G401 (cell line): ENCODE measurements at places on chromosomes 16 and 17. TPM values are rescaled to one million over a fixed set of nuclear protein-coding genes. Genes with fewer than 3 reads are reported as not detected.

The MYCBPAP gene
- 0.58 and 1.7 TPM in 2 replicates for total RNA-seq

The SMPD3 gene
- 0.03 and 0.18 TPM in 2 replicates for total RNA-seq

The KRTAP9-3 gene
- total RNA-seq: not detected in 2 replicates

The UBE2Z gene
- total RNA-seq: 71.2 and 71.3 TPM in 2 replicates

The TBC1D3B gene
- total RNA-seq: not detected in 2 replicates

The FOXN1 gene
- total RNA-seq: not detected in 2 replicates

The COPZ2 gene
- total RNA-seq: not detected in 2 replicates

- no peak for DNase-seq
These were observed 399.8 kb downstream of the SEC14L1 start for GRCh38 chr17:77540531-77540930.

DNA sequence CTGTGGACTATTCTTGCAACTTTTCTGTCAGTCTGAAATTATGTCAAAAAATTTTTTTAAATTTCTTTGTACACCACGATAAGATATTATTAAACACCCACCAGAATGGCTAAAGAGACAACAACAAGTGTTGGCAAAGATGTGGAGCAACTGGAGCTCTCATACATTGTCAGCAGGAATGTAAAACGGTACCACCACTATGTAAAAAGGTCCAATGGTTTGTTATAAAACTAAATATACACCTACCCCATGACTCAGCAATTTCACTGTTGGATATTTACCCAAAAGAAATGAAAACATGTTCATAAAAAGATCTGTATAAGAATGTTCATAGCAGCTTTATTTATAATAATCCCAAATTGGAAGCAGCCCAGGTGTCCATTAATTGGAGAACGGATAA is 7.2 kb downstream of the KIAA0753 start:
- DNase-seq: no peak

The IRX3 gene
- not detected in 2 replicates for total RNA-seq

DNA sequence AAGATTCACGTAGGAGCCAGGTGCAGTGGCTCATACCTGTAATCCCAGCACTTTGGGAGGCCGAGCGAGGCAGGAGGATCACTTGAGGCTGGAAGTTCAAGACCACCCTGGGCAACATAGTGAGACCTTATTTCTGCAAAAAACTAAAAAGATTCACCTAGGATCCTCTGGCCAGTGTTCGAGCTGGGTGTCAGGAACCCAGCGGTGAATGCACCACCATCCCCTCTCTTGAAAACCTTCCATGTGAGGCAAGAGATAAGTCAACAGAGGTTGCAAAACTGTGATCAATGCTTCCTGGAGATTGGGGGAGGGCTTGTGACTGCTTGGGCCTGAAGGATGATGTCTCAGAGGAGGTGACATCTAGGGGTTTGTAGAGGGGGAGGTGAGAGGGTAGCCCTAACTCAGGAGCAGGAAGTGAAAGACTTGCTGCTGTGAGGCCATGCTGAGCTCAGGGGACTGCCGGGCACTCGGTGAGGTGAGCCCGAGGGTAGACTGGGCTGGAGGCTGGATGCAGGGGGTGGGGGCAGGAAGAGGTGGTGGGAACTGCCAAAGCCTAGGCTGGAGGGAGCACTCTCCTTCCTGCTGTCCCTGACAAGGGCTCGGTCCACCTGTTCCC is 11.7 kb downstream of the GJD3 start:
- no peak for DNase-seq

- no peak for DNase-seq
These were observed 759.0 kb upstream of the SOX9 start for GRCh38 chr17:71361656-71362450.

The INCA1 gene
- total RNA-seq: 0.14 TPM in 1 of 2 replicates, not detected in the other

DNA sequence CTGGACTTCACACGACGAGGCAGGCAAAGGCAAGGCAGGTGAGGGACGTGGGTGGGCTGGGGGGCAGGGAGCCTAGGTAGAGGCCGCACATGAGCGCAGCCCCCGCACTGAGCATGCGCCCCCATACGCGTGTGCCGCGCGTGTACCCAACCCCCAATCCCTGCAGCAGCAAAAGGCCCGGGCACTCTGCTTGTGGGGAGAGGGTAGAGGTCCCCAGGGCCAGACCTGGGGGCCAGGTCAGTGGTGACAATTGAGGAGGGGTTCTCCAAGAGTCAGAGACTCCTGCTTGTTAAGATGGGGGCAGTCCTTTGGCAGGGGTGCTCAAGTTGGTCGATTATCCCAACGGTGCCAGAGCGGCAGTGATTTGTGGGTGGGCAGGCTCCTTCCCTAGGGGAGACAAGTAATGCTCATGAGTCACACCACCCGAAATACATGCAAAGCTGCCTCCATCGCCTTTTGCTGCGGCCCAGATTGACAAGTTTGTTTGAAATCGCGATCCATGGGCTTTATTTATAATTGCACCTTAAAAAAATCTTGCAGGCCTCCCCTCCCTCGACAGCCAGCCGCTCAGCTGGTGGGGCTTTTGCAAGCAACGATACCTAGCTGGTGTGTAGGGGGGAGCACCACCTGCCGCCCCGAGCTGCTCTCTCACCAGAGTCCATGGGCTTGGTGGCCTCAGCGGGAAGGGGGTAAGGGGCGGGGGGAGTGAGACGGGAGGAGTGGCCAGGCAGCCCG is 1.1 kb upstream of the GIT1 start:
- DNase-seq: peak; percentile 47

DNA sequence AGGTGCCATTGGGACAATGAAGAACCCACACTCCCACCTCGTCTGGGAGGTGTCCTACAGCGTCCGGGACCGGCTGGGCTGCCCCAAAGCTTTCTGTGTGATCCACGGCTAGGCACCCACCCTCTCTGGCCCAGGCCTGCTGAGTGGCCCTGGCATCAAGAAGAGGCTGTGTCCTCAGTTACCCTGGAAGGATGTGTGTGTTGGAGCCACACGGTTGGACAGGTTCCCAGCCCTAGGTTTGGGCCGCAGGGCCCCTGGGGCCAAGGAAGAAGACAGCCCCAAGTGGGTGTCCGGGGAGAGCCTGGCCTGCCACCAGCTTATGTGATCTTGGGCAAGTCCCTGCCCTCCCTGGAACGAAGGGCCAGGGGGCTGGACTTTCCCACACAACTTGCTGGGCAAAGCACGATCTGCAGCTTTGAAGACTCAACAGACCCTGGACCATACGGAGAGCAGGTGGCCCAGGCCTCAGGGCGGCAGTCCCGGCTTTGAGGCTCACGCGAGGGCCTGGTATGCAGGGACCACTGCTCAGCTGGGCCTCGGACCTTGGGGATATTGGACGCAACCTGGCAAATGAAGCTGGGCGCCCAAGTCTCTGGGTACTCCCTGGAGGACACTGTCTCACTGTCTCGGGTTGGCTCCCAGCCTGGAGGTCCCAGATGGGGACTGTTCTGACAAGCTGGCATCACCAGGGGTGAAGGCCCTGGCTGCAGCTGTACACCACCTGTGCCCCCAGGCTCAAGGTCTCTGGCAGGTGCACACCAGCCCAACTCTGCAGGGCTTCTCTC is 17.5 kb downstream of the MYBBP1A start:
- no peak for DNase-seq

The TEKT5 gene
- not detected in 2 replicates for total RNA-seq

GRCh38 chr16:71493213-71493612 is 4.1 kb upstream of the ZNF19 start:
- no peak for DNase-seq

- no peak for DNase-seq
These were observed 1000.4 kb downstream of the CDH11 start for GRCh38 chr16:64121473-64121872.

- DNase-seq: peak; percentile 49
These were observed 664 bp downstream of the HBQ1 start for GRCh38 chr16:180681-181564.

The GPR142 gene
- not detected in 2 replicates for total RNA-seq

DNA sequence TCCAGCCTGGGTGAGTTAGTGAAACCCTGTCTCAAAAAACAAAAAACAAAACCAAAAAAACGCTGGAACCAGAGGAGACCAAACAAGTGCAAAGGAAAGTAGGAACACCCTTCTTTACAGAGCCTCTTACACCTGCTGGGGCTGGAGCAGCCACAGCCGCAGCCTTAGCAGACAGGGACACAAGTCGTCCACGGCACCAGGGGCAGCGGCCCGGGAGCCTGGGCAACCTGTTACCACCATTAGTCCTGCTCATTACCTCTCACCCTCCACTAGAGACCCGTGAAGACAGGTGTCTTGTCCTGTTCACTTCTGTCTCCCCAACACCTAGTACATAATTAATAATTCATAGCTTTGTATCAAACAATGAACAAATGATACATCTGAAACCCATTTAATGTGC is 83.6 kb downstream of the C16orf78 start:
- DNase-seq: no peak

The HSD11B2 gene
- not detected in 2 replicates for total RNA-seq

DNA sequence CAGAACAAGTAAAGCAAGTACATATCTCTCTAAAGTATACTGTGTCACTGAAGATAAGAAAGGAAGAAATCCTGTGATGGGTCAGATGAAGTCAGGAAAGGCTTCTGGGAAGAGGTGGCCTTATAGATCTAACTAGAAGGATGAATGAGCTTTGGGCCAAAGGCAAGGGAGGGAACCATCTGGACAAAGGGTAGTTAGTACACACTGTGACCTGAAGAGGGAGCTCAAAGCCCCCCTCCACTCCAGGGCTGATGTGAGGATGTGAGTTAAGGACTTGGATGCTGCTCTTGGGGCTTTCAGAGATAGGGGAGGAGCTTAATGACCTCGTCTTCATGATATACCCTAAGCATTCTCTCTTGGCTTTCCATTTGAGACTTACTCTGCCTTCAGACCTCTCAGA is 185.3 kb upstream of the CACNG3 start:
- DNase-seq: no peak

DNA sequence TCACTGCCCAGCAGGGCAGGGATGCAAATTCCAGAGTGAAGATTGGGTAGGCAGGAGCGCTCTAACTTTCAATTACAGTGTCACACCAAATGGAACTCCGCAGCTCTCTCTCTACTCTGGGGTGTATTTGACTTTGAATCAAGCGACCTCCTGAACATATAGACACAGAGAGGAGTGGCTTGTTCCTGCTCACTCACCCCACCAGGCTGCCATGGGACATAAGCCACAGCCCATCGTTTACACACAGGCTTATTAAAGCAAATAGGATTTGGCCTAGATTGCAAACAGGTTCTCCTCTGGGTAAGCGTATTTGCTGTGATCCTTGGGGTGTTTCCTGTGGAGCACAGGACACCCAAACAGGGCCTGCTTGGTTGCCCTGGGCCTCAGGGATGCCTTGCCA is 281.6 kb upstream of the CCL2 start:
- no peak for DNase-seq

GRCh38 chr16:53068423-53068833 is 13.6 kb downstream of the CHD9 start:
- no peak for DNase-seq

DNA sequence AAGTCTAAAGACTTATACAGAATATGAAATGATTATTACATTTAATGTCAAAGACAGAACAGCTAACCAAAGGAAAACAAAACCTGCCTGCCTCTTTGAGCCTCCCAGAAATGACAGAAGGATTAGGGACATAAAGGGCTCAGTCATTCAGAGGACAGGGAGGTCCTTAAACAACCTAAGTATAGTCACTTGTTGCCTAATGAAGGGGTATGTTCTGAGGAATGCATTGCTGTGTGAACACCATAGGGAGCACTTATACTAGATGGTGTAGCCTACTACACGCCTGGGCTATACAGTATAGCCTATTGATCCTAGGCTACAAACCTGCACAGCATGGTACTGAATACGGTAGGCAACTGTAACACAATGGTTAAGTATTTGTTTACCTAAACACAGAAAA is 106.4 kb downstream of the PARN start:
- DNase-seq: no peak
